ENCODE measurements at places on chromosomes 2 and 18.

- DNase-seq = no peak
Observed at GRCh38 chr2:98554116-98554861, 54.0 kb downstream of the COA5 start.

- no peak for DNase-seq
Observed at GRCh38 chr2:147416099-147416498, 428.7 kb upstream of the ACVR2A start.

DNA sequence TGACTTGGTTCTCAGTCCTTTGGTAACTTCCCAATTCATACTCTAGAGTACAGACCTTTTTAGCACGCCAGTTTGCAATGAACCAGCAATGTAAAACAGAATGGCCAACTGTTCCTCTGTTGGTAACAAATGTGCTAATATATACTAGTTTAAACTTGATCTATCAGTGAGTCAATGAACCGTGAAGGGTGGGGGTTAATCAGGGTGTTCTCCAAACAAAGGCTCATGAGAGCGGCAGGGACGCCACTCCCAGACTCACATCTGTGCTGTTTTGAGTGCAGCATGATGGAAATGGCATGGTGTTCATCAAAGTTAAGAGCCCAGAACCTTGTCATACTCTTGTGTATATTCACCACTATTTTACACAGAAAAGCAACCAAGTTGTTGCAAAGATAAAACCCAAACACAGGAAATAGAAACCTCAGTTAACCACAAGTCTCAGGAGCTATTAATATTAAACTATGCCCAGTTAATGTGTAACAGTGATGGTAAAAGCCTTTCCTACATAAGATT, 70.3 kb downstream of the CERKL start:
- no peak for DNase-seq

DNA sequence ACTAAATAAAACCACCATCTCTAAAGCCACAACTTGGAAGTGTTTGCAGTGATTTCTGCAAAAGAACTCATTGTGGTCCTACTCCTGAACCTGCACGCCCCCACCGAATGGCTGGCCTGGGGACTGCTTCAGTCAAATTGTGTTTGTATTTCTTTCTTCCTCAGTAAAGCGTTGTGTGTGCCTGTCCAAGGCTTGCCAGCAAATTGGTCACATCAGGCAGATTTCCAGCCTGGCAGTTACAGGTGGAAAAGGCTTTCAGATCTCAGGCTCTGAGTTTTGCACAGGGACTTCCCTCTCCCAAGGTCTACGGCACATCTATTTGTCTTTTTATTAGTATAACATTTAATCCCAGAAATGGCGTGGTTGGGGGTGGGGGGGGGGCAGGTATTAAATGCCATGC, 54.0 kb upstream of the NOSTRIN start:
- DNase-seq = no peak

DNA sequence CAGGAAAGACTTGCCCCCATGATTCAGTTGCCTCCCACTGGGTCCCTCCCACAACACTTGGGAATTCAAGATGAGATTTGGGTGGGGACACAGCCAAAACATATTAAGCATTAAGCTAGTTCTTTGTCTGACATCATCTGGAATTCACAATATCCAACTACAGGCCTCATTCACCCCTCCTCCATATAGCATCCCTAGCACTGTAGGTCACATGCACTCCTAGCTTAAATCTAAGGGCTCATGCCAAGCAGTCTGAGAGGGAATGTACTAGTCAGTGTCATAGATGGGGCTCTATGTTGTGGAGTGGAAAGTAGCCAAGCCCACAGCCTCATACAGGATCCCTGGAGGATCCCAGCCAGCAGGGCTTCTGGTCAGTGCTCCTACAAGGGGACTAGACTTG, 92.1 kb downstream of the IRS1 start:
- DNase-seq = no peak

- no peak for DNase-seq
Observed at GRCh38 chr18:39681061-39681460, 2115.5 kb upstream of the CELF4 start.

- DNase-seq = no peak
Observed at GRCh38 chr2:173231042-173231441, 123.6 kb upstream of the CDCA7 start.

GRCh38 chr18:681985-682384, 24.5 kb downstream of the TYMS start:
- DNase-seq = no peak

DNA sequence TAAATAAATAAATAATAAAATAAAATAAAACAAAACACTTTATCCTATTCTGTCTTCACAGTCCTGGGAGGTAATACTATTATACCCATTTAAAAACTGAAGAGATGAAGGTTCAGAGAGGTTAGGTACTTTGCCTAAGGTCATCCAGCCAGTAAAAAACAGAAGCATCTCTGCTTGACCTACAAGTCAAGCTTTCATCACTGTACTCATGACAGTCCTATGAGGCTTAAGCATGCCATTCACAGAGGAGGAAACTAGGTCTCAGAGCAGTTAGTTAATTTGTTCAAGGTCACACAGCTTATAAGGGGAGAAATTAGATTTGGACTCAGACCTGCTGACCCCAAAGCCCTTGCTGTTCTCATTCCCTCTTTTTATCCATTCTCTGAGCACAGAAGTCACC, 77.5 kb downstream of the MARCO start:
- DNase-seq = no peak

DNA sequence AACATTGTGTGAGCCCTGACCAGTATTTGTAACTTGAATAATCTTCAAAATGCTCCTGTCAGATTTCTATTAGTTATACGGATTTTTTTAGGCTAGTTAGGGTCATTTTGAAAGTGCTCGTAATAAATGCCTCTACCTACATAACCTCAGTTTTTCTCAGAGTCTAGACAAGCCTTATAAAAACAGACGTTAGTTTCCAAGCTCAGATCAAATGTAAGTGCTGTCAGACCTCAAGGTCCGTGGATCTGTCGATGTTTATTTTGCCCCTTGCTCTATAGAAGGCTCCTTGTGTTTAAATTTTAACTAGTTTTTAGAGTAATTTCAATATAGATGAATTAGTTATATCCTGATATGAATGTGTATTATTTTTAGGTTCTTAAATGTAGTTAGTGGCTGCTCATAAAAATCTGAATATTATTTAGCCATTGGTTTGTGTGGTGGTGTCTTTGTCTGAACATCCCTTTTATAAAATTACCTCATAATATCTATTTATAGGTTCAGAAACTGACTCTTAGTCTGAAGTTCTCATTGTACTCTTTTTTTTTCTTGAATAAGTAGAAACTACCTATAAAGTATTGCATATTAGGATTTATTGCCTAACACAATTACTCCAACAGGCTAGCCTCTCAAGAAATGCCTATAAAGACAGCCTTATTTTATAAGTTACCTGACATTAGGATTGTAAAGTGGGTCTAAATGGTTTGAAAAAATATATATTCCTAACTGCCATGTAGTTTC, 71.1 kb downstream of the MTA3 start:
- no peak for DNase-seq

DNA sequence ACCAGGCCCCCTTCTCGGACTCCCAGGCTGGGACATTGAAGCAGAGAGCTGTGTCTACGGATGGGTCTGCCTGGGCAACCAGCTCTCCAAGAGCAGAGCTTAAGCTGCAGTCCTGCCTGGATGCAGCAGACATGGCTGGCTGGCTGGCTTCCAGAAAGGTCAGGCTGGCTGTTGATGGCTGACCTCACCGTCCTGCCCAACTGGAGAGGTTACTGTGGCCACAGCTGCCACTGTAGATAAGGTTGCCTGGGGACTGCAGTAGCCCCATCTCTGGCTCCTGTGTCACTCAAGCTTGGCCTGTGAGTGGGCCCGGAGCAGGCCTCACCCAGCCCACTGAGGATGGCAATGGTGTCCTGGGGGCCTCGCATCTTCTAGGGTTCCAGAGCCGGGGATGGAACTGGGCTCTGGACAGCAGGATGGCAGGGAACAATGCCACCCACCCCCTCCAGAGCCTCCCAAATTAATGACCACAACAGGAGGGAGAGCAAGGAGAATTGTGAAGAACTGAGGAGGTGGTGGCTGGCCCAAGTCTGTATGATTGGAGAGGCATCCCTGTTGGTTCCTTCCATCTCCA, 37.0 kb upstream of the FOSL2 start:
- DNase-seq = no peak

GRCh38 chr2:188978291-188979081, 4.3 kb downstream of the COL3A1 start:
- no peak for DNase-seq

DNA sequence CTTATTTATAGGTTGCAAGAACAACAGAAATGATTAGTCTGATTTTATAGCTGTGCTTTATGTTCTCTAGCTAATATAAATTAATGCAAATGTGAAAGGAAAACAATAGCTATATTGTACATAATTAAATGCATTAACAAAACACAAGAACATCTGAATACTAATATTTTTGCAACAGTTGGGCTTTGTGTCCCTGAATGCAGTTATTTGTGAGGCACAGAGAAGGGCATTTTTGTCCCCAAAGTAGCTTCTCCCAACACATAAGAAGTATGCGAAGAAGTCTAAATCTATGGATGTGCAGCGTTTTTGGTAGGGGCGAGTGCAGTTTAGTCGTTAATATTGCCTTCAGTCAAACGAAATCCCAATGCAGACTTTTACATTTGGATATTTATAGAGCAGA, 110.0 kb downstream of the MBP start:
- no peak for DNase-seq

GRCh38 chr18:408367-408766, 92.1 kb downstream of the COLEC12 start:
- DNase-seq = no peak
